Activated CD4-positive, alpha-beta T cell treated with anti-CD3 and anti-CD28 coated beads for 36 hours (primary cell): ENCODE measurements at places on chromosomes 13 and 19. TPM values are rescaled to one million over a fixed set of nuclear protein-coding genes. Genes with fewer than 3 reads are reported as not detected.

The SMIM24 gene
- 0.49 TPM for total RNA-seq

The ZNF560 gene
- total RNA-seq, result 0.25 TPM

The OR10H2 gene
- total RNA-seq, result not detected

GRCh38 chr13:73691891-73692290 lies 442.3 kb downstream of the KLF12 start:
- no peaks in the 10 kb centered on the region for H3K27me3 ChIP-seq
- no peak overlapping the region for H3K27ac ChIP-seq
- DNase-seq, result no peak
- peaks cover 49% of the 10 kb centered on the region for H3K36me3 ChIP-seq
- H3K4me1 ChIP-seq, result no peaks in the 10 kb centered on the region

- peaks cover 32% of the 10 kb centered on the region for H3K36me3 ChIP-seq
- H3K4me1 ChIP-seq, result peaks cover 4% of the 10 kb centered on the region
- no peaks in the 10 kb centered on the region for H3K27me3 ChIP-seq
- H3K27ac ChIP-seq, result no peak overlapping the region
- peak; percentile 68 for DNase-seq
Observed at GRCh38 chr13:114019367-114019766, 45.5 kb upstream of the C13orf46 start.

DNA sequence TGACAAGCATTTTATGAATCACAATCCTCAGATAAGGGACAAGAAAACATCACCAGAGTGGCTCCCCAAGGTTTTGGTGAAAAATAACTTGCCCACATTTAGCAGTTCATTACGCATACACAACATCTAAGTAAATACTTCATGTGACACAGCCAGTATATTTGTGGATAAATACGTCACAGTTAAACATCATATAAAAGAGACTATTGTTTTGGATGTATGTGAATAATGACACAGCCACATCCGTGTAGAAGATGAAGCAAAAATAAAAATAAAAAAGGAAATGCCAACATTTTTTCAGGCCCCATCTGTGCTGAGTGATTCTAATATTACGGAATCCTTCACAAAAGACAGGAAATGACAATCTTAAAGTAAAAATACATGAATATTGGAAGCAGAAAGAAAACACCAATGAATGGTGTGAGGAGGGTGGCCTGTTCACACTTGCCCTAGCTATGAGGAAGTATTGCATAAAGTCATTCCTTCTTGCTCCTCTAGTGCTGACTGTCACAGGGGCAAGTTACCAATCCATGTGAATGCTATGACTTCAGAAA lies 457.1 kb downstream of the KLF12 start:
- DNase-seq, result no peak
- no peaks in the 10 kb centered on the region for H3K27me3 ChIP-seq
- H3K36me3 ChIP-seq, result peaks cover 4% of the 10 kb centered on the region
- no peaks in the 10 kb centered on the region for H3K4me1 ChIP-seq
- no peak overlapping the region for H3K27ac ChIP-seq
- no peak overlapping the region for H3K4me3 ChIP-seq

DNA sequence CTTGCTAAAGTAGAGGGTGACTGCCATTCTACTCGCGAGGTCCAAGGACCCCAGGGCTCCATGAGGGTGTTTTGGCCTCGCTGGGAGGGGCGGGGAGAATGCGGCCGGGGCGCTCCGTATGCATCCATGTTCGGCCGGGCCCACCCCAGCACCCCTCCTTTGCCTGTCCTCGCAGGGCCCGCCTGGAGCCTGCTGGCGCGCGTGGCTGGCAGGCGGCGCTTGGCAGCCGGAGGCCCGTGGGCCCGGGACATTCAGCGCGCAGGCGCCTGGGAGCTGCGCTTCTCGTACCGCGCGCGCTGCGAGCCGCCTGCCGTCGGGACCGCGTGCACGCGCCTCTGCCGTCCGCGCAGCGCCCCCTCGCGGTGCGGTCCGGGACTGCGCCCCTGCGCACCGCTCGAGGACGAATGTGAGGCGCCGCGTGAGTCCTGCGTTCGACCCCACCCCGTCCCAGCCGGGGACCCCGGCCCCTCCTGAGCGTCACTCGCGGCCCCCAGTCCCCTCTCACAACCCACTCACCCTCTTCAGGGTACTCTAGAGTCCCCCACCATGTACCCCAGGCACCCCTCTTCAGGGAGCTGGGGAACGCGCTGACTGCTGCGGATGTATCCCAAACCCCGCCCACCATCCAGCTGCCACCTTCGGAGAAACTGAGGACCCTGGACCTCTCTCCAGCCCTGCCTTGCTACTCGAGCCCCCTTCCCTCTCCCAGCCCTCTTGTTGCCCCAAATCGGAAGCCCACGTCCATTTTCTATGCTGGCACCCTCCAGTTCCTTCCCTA lies 4.1 kb downstream of the DLL3 start:
- H3K27ac ChIP-seq, result no peak overlapping the region
- no peak overlapping the region for H3K4me3 ChIP-seq
- peaks cover 29% of the 10 kb centered on the region for H3K4me1 ChIP-seq
- peaks cover 55% of the 10 kb centered on the region for H3K27me3 ChIP-seq
- H3K36me3 ChIP-seq, result no peaks in the 10 kb centered on the region

- no peak overlapping the region for H3K27ac ChIP-seq
- H3K27me3 ChIP-seq, result peaks cover 18% of the 10 kb centered on the region
- no peak overlapping the region for H3K4me3 ChIP-seq
- no peak for DNase-seq
Observed at GRCh38 chr13:109821103-109821502, 34.7 kb upstream of the IRS2 start.
